Spinal cord (tissue), 10 donors: ENCODE measurements at places on chromosomes 12 and 14.
A peak's percentile ranks its signal among the peaks of the same experiment; 100 is the strongest.

GRCh38 chr14:73988065-73988464, 31.0 kb downstream of the ENTPD5 start:
- no peak for DNase-seq

- no peak for DNase-seq
Observed at GRCh38 chr12:110782922-110783321, 40.2 kb upstream of the PPP1CC start.

GRCh38 chr14:92122351-92122677, 545 bp downstream of the CPSF2 start:
- DNase-seq, result peak; percentile 89

- no peak for DNase-seq
Observed at GRCh38 chr12:45220363-45220931, 4.6 kb downstream of the ANO6 start.

- DNase-seq, result no peak
Observed at GRCh38 chr12:123237646-123238329, 4.6 kb downstream of the MTRFR start.

DNA sequence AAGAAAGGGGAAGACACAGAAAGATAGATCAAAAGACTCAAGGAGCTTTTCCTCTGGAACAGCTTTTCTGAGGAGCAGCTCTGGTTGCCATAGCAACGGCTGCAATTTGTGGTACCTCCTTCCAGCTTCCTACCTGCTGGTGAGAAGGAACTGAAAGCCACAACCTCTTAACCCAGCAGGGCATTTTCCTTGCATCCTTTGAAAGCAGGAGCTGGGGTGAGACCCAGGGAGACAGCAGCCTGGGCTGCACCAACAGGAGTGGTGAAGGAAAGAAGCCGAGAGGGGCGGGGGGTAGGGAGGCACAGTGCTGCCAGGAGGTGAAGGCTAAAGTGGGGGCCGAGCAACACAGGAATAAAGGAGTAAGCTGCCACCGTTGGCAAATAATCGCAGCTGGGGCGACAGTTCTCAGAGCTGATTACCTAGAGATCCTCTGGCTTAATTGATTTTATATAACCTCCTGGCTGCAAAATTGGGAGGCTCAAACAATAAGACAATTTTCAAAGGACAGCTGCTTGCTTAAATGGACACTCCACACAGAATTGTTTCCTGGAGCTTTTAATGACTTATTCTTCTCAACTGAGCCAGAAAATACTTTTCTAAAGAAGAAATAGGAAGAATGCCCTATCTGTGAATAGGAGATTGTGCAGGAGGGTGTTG, 129.4 kb downstream of the RPAP3 start:
- peak; percentile 55 for DNase-seq

- DNase-seq, result no peak
Observed at GRCh38 chr12:100249941-100250340, 16.9 kb downstream of the DEPDC4 start.

DNA sequence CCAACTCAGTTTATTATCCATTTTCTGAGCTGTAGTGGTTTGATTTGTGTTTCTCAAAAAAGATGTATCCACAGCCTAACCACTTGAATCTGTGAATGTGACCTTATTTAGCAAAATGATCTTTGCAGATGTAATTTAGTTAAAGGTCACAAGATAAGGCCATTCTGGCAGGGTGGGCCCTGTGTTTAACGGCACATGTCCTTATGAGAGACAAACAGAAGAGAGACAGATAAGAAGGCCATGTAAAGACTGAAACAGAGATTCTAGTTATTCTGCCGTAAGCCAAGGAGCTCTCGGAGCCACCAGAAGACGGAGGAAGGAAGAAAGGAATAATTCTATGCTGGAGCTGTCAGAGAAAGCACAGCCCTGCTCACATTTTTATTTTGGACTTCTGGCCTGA, 374.2 kb downstream of the PRKD1 start:
- DNase-seq, result no peak

- no peak for DNase-seq
Observed at GRCh38 chr14:105006831-105007592, 13.9 kb downstream of the CDCA4 start.
